ENCODE measurements at places on chromosomes 7 and 10. TPM values are rescaled to one million over a fixed set of nuclear protein-coding genes. Genes with fewer than 3 reads are reported as not detected.

Gene TMEM236
- total RNA-seq, result 0.59 TPM

Gene BLNK
- total RNA-seq, result 1.8 TPM

Gene HDAC9
- total RNA-seq, result 83.3 TPM

Gene SEMA3C
- 371 TPM for total RNA-seq

Data from uterus (tissue), 4 donors.